ENCODE measurements at places on chromosomes 2 and 18.
A peak's percentile ranks its signal among the peaks of the same experiment; 100 is the strongest.

GRCh38 chr2:57218206-57218605 is 828.4 kb upstream of the VRK2 start:
- H3K4me3 ChIP-seq = no peak overlapping the region
- no peak overlapping the region for H3K27ac ChIP-seq
- no peaks in the 10 kb centered on the region for H3K4me1 ChIP-seq
- no peak for DNase-seq
- H3K27me3 ChIP-seq = no peaks in the 10 kb centered on the region

DNA sequence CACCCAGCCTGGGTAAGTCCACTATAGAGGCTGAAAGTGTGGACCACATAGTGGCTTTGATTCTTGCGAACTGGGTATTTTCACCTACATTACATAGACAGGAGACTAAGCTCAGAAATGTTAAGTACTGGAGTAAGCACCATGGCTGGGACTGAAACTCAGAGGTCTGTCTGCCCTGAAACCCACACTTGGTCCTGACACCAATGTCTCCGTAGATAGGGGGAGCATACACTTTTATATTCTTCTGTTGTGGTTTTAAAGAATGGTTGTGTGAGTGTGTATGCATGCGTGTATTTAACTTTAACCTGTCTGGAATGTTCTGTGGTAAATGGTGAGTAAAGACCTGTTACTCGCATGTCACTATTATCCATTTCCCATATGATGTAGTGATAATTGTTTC is 10.3 kb upstream of the NPPC start:
- DNase-seq = no peak
- H3K27ac ChIP-seq = no peak overlapping the region
- H3K4me3 ChIP-seq = no peak overlapping the region
- H3K36me3 ChIP-seq = no peaks in the 10 kb centered on the region
- no peaks in the 10 kb centered on the region for H3K4me1 ChIP-seq

GRCh38 chr2:182355815-182356214 is 71.0 kb downstream of the PDE1A start:
- H3K27me3 ChIP-seq = no peaks in the 10 kb centered on the region
- no peak overlapping the region for H3K27ac ChIP-seq
- peaks cover 3% of the 10 kb centered on the region for H3K4me1 ChIP-seq
- no peaks in the 10 kb centered on the region for H3K36me3 ChIP-seq
- no peak for DNase-seq

DNA sequence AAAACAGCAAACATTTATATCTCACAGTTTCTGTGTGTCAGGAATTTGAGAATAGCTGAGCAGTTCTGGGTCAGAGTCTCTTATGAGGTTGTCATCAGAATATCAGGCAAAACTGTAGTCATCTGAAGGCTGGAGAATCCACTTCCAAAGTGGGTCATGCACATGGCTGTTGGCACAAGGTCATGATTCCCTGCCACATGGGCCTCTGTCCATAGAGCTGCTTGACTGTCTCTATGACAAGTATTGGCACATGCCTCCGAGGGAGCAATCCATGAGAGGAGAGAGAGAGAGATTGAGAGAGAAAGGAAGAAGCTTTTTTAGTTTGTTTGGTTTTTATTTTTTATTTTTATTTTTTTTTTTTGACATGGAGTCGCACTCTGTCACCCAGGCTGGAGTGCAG is 101.8 kb upstream of the DDX18 start:
- no peaks in the 10 kb centered on the region for H3K27me3 ChIP-seq
- no peak overlapping the region for H3K4me3 ChIP-seq
- H3K27ac ChIP-seq = no peak overlapping the region
- no peaks in the 10 kb centered on the region for H3K4me1 ChIP-seq

DNA sequence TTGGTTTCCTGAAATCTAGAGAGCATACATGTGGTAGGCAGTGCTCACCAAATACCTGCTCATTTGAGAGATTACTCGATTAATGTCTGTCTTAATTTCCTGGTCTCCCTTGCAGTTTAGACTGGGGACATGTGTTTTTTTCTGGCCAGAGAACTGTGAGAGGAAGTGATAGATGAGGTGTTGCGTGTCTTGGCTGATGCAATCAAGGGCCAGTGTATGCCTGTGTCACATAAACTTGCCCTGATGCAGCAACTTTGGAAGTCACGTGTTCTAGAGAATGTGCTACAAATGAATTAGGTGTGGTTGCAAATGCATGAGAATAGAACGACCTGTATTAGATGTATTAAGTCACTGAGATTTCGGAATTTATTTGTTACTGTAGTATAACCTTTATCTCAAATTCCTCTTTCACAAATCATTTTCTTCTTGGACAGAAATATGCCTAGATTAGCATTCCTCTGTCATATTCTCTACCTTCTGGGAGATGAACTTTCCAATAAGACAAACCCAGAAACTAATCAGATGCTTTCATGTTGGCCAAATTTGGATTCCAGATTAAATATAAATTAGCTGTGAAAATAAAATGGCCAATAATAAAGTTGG is 9.9 kb upstream of the IL1A start:
- peak; percentile 35 for DNase-seq
- H3K4me1 ChIP-seq = peaks cover 56% of the 10 kb centered on the region
- no peak overlapping the region for H3K4me3 ChIP-seq
- peak overlapping the region; percentile 76 for H3K27ac ChIP-seq
- H3K27me3 ChIP-seq = no peaks in the 10 kb centered on the region

DNA sequence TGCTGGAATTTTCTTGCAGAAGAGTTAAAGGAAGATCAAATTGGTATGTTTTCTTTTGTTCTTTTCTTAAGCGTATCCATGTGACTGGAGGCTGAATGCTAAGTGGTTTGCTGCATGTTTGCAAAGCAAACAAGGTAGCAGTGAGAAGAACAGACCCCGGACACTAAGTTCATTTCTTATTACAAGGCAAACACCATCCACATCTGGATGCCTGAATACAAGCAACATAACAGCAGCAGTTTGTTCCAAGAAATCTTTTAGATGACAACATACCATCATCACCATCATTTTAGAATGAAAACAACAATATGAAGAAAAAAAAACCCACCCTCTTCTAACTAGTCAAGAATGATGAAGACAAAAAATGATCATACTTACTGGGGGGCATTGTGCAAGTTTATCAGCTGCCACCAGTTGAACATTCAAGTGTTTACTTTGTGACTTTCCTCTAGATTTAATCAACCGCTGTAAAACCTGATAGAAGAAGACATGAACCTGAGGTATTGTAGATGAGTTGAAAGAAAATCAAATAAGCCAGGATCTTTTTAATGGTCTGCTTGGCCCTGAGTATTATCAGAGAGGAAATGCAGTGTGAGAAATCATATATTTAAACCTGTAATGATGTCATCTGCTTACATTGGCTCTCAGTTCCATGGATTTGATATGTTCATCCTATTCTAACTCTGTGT is 25.0 kb upstream of the ARL5A start:
- DNase-seq = no peak
- H3K36me3 ChIP-seq = no peaks in the 10 kb centered on the region

- H3K36me3 ChIP-seq = no peaks in the 10 kb centered on the region
- H3K4me1 ChIP-seq = no peaks in the 10 kb centered on the region
- H3K4me3 ChIP-seq = no peak overlapping the region
- no peaks in the 10 kb centered on the region for H3K27me3 ChIP-seq
Observed at GRCh38 chr2:154350911-154351310, 347.6 kb upstream of the KCNJ3 start.

- DNase-seq = no peak
- no peaks in the 10 kb centered on the region for H3K36me3 ChIP-seq
- no peak overlapping the region for H3K27ac ChIP-seq
Observed at GRCh38 chr2:241274127-241274526, 41.3 kb downstream of the HDLBP start.

GRCh38 chr18:37442477-37442876 is 123.1 kb downstream of the CELF4 start:
- H3K27me3 ChIP-seq = peaks cover 40% of the 10 kb centered on the region
- no peak overlapping the region for H3K4me3 ChIP-seq
- DNase-seq = no peak

- no peaks in the 10 kb centered on the region for H3K27me3 ChIP-seq
- DNase-seq = no peak
- no peaks in the 10 kb centered on the region for H3K36me3 ChIP-seq
- H3K4me3 ChIP-seq = no peak overlapping the region
- no peaks in the 10 kb centered on the region for H3K4me1 ChIP-seq
Observed at GRCh38 chr18:3037423-3037915, 24.5 kb upstream of the LPIN2 start.

GRCh38 chr18:22503803-22504202 is 86.1 kb upstream of the CTAGE1 start:
- H3K27me3 ChIP-seq = no peaks in the 10 kb centered on the region
- peak overlapping the region; percentile 64 for H3K27ac ChIP-seq
- no peak overlapping the region for H3K4me3 ChIP-seq
- no peak for DNase-seq
- H3K36me3 ChIP-seq = no peaks in the 10 kb centered on the region

GRCh38 chr2:68342470-68342869 is 22.6 kb upstream of the PLEK start:
- no peaks in the 10 kb centered on the region for H3K36me3 ChIP-seq
- no peak for DNase-seq
- H3K4me3 ChIP-seq = no peak overlapping the region
- no peaks in the 10 kb centered on the region for H3K4me1 ChIP-seq
- no peaks in the 10 kb centered on the region for H3K27me3 ChIP-seq

DNA sequence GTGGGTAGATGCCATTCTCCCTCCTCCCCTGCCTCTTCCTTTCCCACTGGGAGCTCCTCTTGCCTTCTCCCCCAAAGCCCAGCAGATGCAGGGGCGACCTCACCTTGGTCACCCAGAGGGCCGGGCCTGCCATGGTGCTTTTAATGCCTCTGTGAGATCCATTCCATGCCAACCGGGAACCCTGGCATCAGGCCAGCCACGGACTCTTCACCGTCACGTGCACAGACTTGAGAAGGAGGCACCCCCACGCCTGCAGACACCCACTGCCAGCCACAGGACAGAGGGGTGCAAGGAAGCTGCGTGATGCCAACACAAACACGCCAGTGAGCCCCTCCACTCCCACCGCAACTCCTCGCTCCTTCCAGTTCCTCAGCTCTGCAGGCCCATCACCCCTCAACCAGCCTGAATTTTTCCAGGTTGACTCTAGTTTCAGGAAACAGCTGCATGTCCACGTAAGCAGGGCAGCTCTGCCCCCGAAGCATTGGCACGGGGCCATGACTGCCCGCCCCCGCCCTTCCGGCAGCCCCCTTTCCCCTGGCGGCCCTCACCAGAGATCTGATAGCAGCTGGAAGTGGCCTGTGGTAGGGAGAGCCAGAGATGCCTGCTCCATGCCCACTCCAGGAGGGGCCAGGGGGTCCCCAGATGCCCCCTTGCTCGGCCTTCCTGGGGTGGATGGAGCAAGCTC is 50.8 kb downstream of the DNMT3A start:
- H3K36me3 ChIP-seq = no peaks in the 10 kb centered on the region
- no peak for DNase-seq
- no peak overlapping the region for H3K4me3 ChIP-seq
- H3K27me3 ChIP-seq = no peaks in the 10 kb centered on the region
- H3K27ac ChIP-seq = no peak overlapping the region
- H3K4me1 ChIP-seq = peaks cover 13% of the 10 kb centered on the region

GRCh38 chr18:63261029-63261428 is 58.5 kb downstream of the BCL2 start:
- peaks cover 3% of the 10 kb centered on the region for H3K4me1 ChIP-seq
- peak overlapping the region; percentile 63 for H3K27ac ChIP-seq
- H3K36me3 ChIP-seq = no peaks in the 10 kb centered on the region

- H3K4me3 ChIP-seq = no peak overlapping the region
- H3K4me1 ChIP-seq = no peaks in the 10 kb centered on the region
- H3K36me3 ChIP-seq = no peaks in the 10 kb centered on the region
- H3K27ac ChIP-seq = no peak overlapping the region
Observed at GRCh38 chr2:161662373-161662772, 38.2 kb downstream of the SLC4A10 start.

GRCh38 chr2:227717687-227718567 is at the start of gene SLC19A3:
SLC19A3 (minus strand) TSS chr2:227718028; CDS start chr2:227702318, 15,710 bp downstream.
- H3K27me3 ChIP-seq = peaks cover 5% of the 10 kb centered on the region
- no peaks in the 10 kb centered on the region for H3K36me3 ChIP-seq
- H3K4me3 ChIP-seq = peak within 1 kb of the TSS; percentile 40
- peak within 1 kb of the TSS; percentile 75 for H3K27ac ChIP-seq
- no peak for DNase-seq

DNA sequence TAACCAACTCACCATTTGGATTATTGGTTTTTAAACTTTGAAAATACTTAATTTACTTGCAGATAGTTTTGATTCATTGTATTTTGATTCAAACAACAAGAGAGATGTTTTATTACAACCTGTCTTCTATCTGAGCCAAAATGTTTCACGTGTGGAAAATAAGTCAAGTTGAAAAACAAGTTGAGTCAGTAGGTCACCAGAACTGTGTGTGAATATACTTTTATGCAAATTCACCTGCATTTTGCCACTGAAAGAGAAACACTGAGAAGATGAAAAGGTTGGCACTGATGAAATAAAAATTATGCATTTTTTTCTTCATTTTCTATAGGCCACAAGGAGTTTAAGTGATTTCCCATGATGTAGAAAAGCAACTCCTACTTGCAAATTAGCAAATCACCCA is 68.3 kb downstream of the ICOS start:
- peaks cover 7% of the 10 kb centered on the region for H3K4me1 ChIP-seq
- H3K4me3 ChIP-seq = no peak overlapping the region
- H3K27me3 ChIP-seq = no peaks in the 10 kb centered on the region
- no peak overlapping the region for H3K27ac ChIP-seq
- DNase-seq = no peak

DNA sequence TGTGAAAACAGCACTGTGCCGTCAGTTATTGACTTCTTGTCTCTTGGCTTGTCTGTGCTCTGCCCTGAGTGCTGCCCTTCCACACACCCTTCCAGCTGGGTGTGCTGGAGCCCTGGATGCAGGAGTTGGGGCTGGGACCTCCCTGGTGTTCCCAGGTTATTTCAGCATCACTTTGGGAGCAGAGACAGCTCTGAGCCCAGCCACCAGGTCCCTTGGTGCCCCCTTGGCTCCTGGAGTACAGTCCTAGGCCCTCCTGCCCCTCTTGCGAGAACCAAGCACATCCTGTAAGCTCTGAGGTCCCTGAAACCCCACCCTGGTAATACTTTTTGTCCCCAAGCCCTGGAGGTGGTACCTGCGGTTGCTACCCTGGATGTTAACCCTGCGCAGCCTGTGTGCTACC is 24.3 kb downstream of the BOK start:
- H3K4me3 ChIP-seq = no peak overlapping the region
- H3K4me1 ChIP-seq = no peaks in the 10 kb centered on the region
- H3K27ac ChIP-seq = no peak overlapping the region
- H3K27me3 ChIP-seq = no peaks in the 10 kb centered on the region
- peaks cover 12% of the 10 kb centered on the region for H3K36me3 ChIP-seq

- no peak overlapping the region for H3K27ac ChIP-seq
- no peak for DNase-seq
- no peak overlapping the region for H3K4me3 ChIP-seq
- no peaks in the 10 kb centered on the region for H3K27me3 ChIP-seq
- H3K4me1 ChIP-seq = peaks cover 8% of the 10 kb centered on the region
Observed at GRCh38 chr2:160584972-160585494, 91.4 kb upstream of the RBMS1 start.

DNA sequence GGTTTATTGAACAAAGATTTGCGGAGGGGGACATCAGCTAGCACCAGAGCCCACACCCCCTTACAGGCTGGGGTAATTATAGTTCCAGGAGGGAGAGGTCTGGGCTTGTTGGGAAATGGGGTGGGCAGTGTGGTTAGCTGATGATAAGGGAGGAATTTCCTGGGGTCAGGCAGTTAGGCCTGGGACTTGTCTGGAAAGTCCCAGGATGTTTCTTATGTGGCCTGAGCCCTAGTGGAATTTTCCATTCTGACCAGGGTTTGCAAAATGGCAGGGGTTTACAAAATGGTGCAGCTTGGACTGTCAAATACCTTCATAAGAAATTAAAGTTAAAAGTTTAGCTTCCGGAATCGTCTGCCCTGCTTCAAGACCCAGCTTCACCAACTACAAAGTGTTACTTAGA is 199.1 kb downstream of the FBXO15 start:
- no peak overlapping the region for H3K27ac ChIP-seq
- H3K4me3 ChIP-seq = no peak overlapping the region
- no peaks in the 10 kb centered on the region for H3K27me3 ChIP-seq
- no peak for DNase-seq
- no peaks in the 10 kb centered on the region for H3K36me3 ChIP-seq
